ENCODE measurements at places on chromosomes 7 and 10.

GRCh38 chr7:20200361-20200760 lies 16.8 kb downstream of the MACC1 start:
- no peak for DNase-seq

DNA sequence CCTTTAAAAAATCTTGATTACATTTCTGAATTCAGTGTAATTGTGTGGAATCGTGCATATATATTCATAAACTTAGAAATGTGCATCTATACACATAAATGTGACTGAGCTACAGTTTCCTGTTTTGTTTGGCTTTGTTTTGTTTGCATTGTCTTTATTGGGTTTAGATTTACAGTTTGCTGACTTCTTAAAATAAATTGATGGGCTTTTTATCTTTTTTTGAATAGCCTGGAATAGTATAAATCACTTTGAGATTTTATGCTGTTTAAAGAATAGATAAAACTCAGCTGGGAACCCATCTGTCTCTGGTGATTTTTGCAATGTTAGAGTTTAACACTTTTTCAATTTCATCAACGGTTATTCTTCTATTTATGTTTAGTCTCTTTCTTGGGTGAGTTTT lies 21.2 kb upstream of the BRAF start:
- DNase-seq: no peak

DNA sequence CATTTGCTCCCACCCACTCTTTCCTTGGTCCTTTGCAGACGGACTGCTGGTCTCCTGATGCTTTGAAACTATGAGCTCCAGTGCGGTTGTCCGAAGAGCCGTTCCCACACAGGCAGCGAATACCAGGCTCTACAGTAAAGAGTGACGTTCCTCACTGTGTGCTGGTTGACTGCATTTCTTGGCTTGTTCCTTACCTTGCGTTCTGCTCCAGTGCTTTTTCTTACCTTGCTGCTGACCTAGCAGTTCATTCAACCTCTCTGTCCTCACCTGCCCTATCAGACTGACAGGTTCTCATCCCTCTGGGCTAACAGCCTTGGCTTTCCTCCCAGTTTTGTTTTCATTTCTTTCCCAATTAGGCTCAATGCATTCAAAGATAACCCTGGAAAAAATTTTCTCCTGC lies 214.8 kb downstream of the TMEM178B start:
- DNase-seq: no peak

GRCh38 chr7:85054306-85054705 lies 132.6 kb downstream of the SEMA3D start:
- no peak for DNase-seq

DNA sequence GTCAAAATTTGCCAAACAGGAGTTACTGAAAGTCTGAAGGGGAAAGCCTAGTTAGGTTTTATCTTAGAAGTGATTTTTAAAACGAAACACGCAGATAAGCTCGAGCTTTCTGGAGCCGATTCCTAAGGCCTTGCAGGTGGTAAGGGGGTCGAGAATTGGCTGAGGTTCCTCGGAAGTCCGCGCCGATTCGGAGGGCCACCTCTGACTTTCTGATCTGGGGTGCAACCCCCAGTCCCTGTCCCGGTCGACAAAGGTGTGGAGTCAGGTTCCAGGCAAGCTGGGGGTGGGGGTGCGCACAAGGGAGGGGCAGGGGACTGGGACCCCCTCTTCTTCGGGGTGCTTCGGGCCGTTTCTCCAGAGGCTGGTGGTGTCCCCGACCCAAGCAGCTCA lies 701 bp upstream of the CUL1 start:
- DNase-seq: no peak
